ENCODE measurements at places on chromosomes 5 and 9.

DNA sequence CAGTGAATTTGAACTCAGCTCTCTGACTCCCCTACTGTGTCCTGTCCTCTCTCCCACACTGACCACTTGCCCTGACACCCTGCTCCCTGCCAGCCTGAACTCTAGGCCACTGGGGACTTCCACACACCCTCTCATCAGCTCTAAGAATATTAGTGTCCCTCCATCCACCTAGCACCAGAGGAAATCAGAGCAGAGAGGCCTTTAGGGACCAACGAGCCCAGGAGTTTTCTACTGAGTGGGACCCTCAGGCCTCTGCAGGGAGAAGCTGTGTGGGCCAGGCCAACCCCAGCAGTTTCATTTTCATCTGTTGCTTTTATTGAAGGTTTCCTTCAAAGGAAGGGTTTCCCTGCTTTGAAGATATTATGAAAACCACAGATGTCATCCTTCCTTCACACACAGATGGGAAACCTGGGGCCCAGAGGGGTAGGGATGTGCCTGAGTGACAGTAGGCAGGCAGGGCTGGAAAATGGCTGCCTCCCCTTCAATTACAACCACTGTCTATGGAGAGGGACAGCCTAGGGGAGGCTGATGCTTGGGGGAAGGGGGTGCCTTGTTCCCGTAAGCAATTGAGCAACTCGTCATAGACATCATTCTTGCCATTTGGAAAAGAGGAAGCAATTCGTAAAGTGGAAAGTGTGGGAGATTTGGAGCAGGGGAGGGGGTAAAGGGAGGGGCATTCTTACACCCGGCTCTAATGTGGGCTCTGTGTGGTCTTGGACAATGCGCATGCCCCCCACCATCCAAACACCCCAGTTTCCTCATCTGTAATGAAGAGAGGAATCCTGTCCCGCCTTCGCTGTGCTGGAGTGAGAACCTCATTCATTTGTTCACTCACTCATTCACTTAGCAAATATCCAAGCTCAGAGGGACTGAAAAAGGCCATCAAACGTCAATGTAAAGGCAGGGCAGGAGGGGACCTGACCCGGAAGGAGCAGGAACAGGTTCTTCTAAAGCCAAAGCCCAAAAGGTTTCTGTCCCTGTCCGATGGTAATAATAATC is 3.9 kb downstream of the GLIPR2 start:
- DNase-seq: no peak

GRCh38 chr5:148873690-148874485 is 47.5 kb downstream of the ADRB2 start:
- DNase-seq: no peak

DNA sequence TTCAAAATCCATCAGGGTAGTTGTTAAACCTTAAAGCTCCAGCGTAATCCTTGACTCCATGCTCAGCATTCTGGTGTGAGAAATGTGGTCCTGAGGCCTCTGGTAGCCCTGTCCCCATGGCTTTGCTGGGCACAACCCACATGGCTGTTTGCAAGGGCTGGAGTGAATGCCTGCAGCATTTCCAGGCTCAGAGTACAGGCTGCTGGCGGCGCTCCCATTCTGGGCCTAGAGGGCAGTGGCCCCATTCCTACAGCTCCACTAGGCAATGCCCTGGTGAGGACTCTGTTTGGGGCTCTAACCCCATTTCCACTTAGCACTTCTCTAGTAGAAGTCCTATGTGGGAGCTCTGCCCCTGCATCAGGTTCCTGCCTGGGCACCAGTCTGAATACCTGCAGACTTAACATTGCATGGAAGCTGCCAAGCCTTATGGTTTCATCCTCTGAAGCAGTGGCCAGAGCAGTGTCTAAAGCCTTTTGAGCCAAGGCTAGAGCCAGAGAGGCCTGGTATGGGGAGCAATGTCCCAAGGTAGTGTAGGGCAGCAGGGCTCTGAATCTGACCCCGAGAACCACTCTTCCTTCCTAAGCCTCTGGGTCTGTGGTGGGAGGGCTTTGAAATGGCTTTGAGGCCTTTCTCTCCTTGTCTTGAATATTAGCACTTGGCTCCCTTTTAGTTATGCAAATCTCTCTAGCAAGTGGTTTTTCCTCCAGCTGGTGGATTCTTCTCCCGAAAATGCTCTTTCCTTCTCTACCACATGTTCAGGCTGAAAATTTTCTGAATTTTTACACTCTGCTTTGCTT is 5.8 kb upstream of the ALDH1A1 start:
- no peak for DNase-seq

- no peak for DNase-seq
Measured at GRCh38 chr9:130054325-130054786, 650 bp downstream of the GPR107 start.

GRCh38 chr9:132733260-132733815 is 63.1 kb downstream of the GTF3C4 start:
- DNase-seq: peak; percentile 17

GRCh38 chr5:90193185-90193822 is 216.3 kb downstream of the CETN3 start:
- DNase-seq: no peak

DNA sequence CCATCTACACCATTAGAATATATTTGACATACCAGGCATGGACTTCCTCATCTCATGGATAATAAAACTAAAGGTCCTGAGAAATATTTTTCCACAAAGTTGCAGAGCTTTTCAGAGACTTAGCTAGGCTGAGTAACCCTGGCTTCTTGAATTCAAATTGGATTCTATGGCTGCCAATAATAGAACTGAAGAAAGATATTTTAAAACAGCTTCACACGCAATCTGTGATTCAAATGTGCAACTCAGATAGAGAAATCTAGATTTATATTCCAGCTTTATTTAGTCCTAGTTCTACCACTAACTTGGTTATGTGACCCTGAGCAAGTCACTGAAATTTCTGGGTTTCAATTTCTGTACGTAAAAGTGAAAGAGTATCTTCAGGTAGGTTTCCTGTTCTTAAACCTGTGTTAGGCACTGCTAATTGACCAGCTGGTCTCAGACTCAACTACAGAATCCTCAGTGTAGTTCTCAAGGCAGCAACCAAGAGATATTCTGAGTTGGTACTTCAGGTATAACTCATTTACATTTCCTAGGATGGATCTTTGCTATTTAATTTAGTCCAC is 235.3 kb downstream of the GABRB2 start:
- DNase-seq: no peak

DNA sequence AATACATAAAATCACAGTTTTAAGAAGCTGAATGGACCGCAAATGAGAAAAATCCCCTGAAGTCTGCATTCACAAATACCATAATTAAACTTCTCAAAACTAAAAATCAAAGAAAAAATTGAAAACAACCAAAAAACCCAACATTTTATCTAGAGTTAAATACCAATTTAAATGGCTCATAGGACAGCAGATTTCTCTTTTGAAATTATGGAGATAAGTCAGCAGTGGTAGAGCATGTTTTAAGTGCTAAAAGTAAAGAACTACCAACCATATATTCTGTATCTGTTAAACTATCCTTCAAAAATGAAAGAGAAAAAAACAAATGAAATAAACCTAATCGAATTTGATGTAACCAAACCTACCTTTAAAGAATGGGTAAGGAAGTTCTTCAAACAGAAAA is 862.8 kb downstream of the TAF11L14 start:
- DNase-seq: no peak

DNA sequence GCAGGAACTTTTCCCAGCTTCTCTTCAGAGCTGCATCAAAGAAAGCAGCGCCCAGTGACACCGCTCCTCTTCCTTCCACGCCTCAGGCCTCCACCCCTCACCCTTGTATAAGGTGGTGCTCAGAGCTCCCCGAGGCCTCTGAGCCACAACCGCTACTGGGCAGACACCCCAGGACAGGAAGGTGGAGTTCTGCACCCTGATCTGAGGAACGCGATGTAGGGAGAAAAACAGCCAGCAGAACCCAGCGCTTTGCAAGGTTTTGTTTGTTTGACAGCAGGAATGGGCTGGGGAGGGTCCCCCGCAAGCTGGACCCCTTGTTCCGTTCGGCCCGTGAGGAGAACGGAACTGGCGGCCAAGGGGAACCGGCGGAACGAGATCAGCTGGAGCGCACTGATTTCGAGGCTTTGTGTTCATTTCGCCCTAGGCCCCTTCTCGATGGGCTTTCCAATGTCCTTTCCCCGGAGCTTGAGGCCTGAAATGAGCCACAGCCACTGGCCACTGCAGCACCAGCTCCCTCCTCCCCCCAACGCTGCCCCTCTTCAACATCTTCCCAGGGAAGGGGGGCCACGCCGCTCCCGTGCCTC is 4.1 kb downstream of the EDF1 start:
- DNase-seq: no peak

- DNase-seq: no peak
Measured at GRCh38 chr9:117860849-117861248, 156.6 kb downstream of the TLR4 start.

GRCh38 chr5:33994845-33995244 is 10.4 kb upstream of the SLC45A2 start:
- no peak for DNase-seq

GRCh38 chr5:144198386-144198785 is 27.7 kb downstream of the KCTD16 start:
- peak; percentile 17 for DNase-seq

- DNase-seq: no peak
Measured at GRCh38 chr5:43320846-43321245, 7.6 kb upstream of the HMGCS1 start.

DNA sequence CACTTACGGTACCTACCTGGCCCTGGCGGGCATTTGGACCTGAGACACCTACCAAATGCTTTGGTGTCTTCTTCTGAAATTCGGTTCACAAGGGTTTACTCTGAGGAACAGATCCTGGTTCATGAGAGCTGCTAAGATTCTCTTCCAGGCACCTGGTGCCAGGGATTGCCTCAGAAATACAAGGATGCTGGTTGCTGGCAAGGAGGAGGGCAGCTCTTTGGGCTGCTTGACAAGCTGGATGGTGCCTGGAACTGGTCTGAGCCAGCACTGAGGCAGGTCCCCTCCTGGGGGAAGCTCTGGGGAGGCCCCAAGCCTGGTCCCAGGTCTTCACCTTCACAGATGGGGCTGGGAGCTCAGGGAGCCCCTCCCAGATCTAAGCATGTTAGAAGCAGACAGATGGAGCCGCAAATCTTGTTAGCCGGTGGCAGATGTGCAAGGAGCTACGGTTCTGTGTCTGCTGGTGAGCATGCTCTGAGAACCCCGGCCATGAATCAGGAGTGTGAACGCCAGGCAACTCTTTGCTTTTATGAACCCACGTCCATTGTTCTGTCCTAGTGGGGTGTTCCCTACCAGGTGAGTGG is 16.3 kb downstream of the FABP6 start:
- DNase-seq: no peak

DNA sequence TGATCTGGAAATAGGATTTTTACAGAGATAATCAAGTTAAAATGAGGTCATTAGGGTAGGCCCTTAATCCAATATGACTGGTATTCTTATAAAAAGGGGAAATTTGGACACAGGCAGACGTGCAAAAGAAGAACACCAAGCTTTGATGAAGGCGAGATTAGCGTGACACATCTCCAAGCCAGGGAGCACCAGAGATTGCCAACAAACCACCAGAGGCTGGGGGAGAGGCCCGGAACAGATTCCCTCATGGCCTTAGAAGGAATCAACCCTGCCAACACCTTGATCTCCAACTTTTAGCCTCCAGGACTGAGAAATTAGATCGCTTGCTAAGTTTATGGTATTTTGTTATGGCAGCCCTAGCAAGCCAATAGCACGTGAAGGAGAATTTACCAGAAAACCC is 10.8 kb upstream of the ARSI start:
- no peak for DNase-seq

DNA sequence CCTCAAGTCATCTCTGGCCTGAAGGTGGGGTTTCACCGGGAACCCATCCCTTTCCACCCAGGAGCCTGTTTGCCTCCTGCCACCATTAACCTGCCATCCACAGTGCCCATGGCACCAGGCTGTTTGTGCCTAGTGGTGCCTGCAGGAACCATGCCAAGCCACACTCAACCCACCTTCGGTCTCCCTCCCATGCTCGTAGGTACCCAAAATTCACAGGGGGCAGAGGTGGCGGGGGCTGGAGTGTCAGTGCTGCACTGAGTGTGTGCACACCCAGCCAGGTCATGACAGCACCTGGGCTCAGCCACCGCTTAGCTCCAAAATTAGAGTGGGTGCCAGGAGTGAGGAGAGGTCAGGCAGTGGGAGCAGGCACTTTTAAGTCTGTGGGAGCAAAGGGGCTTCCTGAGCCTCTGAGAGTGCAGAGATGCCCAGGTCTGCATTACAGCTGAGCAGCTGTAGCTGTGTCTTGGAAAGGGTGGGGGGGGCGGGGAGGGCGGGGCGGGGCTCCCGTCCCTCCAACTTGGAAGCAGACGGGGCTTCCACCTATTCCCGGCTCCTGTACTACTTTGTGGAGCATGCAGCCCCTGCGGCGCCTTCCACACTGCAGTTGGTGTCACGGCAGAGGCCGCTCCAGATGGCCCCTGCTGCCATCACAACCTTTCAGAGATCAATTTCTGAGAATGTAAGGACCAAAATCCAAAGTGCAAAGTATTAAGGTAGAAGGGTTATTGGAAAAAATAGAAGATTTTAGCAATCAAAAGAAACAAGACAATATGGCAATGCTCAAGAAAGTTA is 2396.8 kb upstream of the C9orf72 start:
- DNase-seq: no peak

- DNase-seq: peak; percentile 15
Measured at GRCh38 chr5:169580964-169581363, 2.6 kb upstream of the SPDL1 start.

DNA sequence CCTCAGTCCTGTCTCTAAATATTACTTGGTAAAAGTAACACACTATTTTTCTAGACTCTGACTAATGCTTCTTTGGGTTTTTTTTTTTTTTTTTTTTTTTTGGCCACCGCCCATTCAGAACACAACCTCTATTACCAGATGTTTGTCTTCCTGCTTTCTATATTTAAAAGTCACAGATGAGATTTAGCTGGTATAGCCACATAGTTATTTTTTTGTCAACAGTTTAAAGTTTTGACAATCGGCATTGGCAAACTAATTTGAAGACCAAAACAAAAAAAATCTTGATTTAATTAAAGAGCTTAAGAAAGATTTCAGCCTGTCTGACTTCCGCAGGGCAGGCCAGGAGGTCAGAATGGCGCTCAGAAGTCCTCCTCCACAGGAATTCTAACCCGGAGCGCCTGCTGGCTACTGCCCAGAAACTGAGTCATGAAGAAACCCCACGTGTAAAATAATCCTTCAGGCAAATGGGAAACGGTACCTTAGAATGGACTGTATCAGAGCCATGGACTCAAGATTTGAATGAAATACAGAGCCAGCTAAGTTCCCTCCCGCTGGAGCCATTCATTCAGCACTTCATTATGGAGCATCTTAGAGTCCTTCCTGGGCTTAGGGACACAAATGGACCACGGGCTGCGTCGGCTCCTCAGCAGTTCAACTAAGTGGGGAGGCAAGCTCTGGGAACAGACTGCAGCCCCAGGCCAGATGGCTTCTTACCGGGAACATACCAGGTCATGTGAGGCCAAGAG is 55.6 kb downstream of the PTPDC1 start:
- peak; percentile 89 for DNase-seq

Data from tongue (tissue), 3 donors.